ENCODE measurements at places on chromosomes 6 and 20. TPM values are rescaled to one million over a fixed set of nuclear protein-coding genes. Genes with fewer than 3 reads are reported as not detected.
A peak's percentile ranks its signal among the peaks of the same experiment; 100 is the strongest.

DNA sequence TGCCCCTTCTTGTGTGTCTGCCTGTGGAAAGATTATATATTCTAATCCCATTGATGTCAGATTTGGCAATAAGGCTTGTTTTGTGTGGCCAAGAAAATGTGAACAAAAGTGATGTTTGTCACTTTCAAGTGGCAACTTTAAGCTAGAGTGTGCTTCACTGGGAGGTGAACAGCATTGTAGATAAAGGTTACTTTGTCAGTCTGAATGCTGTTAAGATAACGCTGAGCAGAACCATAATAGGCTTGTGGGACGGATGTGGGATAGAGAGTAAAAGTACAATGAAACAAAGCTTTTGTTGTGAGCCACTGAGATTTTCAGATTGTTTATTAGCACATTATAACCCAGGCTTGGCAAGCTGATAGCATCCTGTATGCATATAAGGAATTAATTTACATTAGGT lies 303.8 kb upstream of the MAN1A1 start:
- DNase-seq, result no peak
- H3K27me3 ChIP-seq, result no peaks in the 10 kb centered on the region
- no peaks in the 10 kb centered on the region for H3K4me1 ChIP-seq
- no peak overlapping the region for H3K4me3 ChIP-seq

DNA sequence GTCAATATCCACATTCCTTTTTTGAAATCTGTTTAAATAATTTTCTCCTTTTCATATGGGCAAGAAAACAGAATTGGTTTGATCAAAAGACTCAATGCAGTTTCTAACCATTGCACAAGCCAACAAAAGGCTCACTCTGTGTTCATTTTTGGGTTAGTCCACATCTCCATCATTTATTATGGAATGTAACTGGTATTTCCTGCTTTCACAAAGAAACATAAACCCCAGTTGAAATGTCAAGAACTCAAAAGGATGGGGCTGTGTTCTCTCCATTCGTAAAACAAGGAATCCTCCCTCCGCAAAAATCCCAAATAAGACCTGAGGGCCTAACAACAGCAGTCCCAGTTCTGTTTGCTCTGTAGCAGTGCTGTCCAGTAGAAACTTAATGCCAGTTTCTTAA lies 420.9 kb downstream of the GJA1 start:
- H3K36me3 ChIP-seq, result no peaks in the 10 kb centered on the region
- H3K27ac ChIP-seq, result peak overlapping the region; percentile 53
- H3K4me3 ChIP-seq, result no peak overlapping the region
- peaks cover 8% of the 10 kb centered on the region for H3K4me1 ChIP-seq

DNA sequence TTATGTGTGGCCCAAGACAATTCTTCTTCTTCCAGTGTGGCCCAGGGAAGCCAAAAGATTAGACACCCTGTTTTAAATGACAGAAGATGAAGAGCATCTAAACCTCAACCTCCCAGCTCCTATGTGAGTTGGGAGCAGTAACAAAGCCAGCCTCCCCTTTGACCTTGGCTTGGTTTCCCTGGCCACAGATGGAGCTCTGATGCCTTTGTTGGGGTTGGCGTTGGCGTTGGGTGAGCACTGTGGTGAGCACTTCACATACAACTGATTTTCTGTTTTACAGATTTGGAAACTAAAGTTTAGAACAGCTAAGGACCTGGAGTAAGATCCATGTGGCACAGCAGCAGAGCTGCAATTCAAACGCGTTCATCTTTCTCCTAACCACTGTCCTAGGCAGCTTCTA lies 22.1 kb downstream of the DAAM2 start:
- no peaks in the 10 kb centered on the region for H3K36me3 ChIP-seq
- no peaks in the 10 kb centered on the region for H3K27me3 ChIP-seq
- peaks cover 55% of the 10 kb centered on the region for H3K4me1 ChIP-seq
- H3K27ac ChIP-seq, result no peak overlapping the region
- no peak overlapping the region for H3K4me3 ChIP-seq

DNA sequence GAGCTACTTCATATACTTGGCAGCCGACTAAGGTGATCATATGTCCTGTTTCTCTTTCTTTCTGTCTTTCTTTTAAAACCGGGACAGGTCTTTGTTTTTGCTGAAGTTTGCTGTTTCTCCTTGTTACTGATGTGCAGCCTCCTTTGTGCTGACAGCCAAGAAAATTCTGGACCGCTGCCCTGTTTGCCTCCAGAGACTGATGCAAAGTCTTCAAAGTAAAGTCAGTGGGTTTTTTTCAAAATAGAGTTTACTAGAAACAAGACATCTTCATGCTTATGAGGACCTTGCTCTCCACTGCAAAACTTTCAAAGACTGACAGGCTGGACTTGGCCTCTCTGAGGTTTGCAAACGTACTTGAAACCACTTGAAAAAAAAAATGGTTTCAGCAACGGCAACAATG lies 510.5 kb upstream of the MAP3K7 start:
- H3K4me1 ChIP-seq, result no peaks in the 10 kb centered on the region
- no peaks in the 10 kb centered on the region for H3K27me3 ChIP-seq
- H3K36me3 ChIP-seq, result no peaks in the 10 kb centered on the region
- H3K27ac ChIP-seq, result no peak overlapping the region

Gene DOK5
- total RNA-seq, result 2.5 TPM
